ENCODE measurements at places on chromosomes 1 and 21.

DNA sequence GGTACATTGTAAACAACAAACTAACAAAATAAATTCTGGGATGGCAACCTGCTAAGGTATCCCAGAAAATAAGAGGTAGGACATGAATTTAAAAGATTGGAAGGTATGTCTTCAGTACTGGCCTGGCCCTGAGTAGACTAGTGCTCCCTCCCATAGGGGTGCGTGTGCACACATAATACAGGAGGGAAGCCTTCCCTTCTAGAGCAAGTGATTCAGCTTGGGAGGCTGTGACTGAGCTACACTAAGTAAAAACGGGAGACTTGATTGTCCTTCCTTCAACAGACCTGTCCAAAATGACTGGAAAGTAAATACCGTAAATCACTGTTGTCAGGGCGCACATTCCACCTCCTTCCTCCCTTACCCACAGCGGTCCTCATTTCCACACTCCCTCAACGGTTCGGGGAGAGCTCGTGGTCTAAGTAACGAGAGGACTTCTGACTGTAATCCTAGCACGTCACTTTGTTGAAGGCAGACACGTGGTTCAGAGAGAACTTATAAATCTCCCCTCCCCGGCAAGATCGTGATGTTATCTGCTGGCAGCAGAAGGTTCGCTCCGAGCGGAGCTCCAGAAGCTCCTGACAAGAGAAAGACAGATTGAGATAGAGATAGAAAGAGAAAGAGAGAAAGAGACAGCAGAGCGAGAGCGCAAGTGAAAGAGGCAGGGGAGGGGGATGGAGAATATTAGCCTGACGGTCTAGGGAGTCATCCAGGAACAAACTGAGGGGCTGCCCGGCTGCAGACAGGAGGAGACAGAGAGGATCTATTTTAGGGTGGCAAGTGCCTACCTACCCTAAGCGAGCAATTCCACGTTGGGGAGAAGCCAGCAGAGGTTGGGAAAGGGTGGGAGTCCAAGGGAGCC is at the start of gene TGFB2:
Gene TGFB2, plus strand, starts transcription at position 523 of the 859 bp plus-strand sequence. CDS start 1,366 bp downstream, outside the sequence.
- peak; percentile 85 for DNase-seq

GRCh38 chr1:210516697-210517459 is 188.2 kb downstream of the HHAT start:
- DNase-seq = no peak

DNA sequence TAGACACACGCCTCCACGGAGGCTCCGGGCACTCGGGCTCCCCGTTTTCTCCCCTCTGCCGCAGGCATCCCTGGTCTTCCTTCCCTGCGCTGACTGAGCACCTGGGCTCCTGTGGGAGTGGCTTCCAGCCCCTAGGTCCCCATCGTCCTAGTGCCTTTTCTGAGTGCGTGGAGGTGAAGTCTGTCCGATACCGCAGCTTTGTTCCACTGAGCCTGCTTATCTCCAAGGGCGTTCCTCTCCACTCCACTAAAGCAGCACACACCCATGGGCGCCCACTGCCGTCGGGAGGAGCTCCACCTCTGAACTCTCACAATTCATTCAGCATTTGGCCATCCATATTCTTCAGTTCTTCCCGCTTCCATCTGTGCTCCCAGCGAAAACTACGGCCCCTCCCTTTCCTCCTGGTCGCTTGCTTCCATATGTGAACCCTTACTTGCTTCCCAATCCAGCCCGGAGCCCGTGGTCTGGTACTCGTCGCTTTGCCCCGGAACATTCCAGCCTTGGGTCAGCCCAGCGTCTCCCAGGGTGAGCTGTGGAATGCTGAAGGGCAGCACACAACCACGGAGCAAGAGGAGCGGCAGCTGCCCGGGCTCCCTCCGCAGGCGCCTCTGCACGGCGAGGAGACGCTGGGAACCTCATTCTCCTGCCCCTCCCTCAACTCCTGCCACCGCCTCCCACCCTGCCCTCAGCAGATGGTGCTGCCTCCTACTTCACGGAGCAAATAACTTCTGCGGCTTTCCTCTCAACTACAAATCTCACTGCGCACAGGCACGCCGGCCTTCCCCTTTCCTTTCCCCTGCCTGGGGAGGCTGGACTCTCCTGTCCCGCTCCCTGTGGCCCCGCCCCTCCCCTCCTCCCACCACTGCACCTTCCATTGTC is 27.5 kb downstream of the ATP8B2 start:
- no peak for DNase-seq

GRCh38 chr1:85406887-85407533 is 57.9 kb downstream of the DDAH1 start:
- DNase-seq = peak; percentile 82

- DNase-seq = no peak
Observed at GRCh38 chr1:100708476-100709062, 11.0 kb upstream of the VCAM1 start.
